ENCODE measurements at places on chromosomes 5 and 9. TPM values are rescaled to one million over a fixed set of nuclear protein-coding genes. Genes with fewer than 3 reads are reported as not detected.

GRCh38 chr5:74452856-74453255 is 187.7 kb downstream of the ENC1 start:
- H3K27ac ChIP-seq, result no peak overlapping the region
- no peaks in the 10 kb centered on the region for H3K36me3 ChIP-seq
- H3K4me1 ChIP-seq, result no peaks in the 10 kb centered on the region
- no peaks in the 10 kb centered on the region for H3K27me3 ChIP-seq
- DNase-seq, result no peak
- no peak overlapping the region for H3K4me3 ChIP-seq

GRCh38 chr5:100905259-100905914 is 2.3 kb upstream of the ST8SIA4 start:
- DNase-seq, result no peak
- no peaks in the 10 kb centered on the region for H3K36me3 ChIP-seq
- no peaks in the 10 kb centered on the region for H3K4me1 ChIP-seq

- no peak overlapping the region for H3K27ac ChIP-seq
- no peaks in the 10 kb centered on the region for H3K27me3 ChIP-seq
- DNase-seq, result no peak
- no peak overlapping the region for H3K4me3 ChIP-seq
These were observed 83.7 kb upstream of the IL12B start for GRCh38 chr5:159414021-159414420.

GRCh38 chr9:29285818-29286217 is 1712.5 kb upstream of the C9orf72 start:
- no peaks in the 10 kb centered on the region for H3K4me1 ChIP-seq
- DNase-seq, result no peak
- H3K4me3 ChIP-seq, result no peak overlapping the region
- H3K36me3 ChIP-seq, result no peaks in the 10 kb centered on the region
- no peaks in the 10 kb centered on the region for H3K27me3 ChIP-seq
- no peak overlapping the region for H3K27ac ChIP-seq

Gene TIGD6
- total RNA-seq, result 2.9 TPM

DNA sequence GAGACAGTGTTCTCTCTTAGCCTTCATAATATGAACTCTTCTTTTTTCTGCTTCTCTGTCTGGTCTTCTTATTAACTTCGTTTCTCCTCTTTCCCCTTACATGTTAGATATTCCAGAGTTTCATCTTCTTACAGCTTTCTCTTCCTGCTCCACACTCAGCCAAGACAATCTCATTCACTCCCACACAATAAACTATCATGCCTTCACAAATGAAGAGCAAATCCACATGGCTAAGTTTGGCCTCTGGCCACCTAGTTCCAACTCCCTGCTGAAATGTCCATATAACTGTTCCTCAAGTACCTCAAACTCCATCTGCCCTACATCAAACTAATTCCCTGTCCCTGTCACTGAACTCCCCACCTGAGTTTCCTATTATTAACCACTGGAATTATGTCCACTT is 18.4 kb downstream of the IL33 start:
- H3K4me1 ChIP-seq, result peaks cover under 1% of the 10 kb centered on the region
- H3K4me3 ChIP-seq, result no peak overlapping the region
- no peaks in the 10 kb centered on the region for H3K36me3 ChIP-seq
- no peak overlapping the region for H3K27ac ChIP-seq

DNA sequence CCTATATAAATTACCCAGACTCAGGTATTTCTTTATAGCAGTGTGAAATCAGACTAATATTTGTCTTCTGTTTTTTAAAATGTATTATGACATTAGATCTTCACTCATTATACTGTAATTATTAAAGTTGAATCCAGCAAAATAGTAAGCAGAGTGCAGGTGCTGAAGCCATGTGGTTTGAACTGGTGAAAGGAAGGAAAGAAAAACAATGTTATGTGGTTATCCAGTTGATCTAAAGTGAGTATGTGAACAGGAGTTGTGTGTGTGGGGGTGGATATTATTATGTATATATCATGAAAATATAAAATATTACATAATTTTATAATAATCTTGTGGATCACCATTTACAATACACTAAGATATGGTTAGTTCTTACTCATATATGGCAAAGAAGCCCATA is 593.7 kb downstream of the SEMA5A start:
- H3K27me3 ChIP-seq, result no peaks in the 10 kb centered on the region
- DNase-seq, result no peak
- H3K36me3 ChIP-seq, result no peaks in the 10 kb centered on the region

GRCh38 chr9:106878934-106879333 is 16.0 kb downstream of the ZNF462 start:
- no peaks in the 10 kb centered on the region for H3K27me3 ChIP-seq
- H3K4me3 ChIP-seq, result no peak overlapping the region
- DNase-seq, result no peak
- H3K4me1 ChIP-seq, result no peaks in the 10 kb centered on the region

GRCh38 chr5:167309941-167310517 is 981.4 kb upstream of the WWC1 start:
- H3K36me3 ChIP-seq, result no peaks in the 10 kb centered on the region
- no peak overlapping the region for H3K4me3 ChIP-seq
- H3K27me3 ChIP-seq, result no peaks in the 10 kb centered on the region
- DNase-seq, result no peak

GRCh38 chr9:80649001-80649420 is 1040.3 kb downstream of the TLE1 start:
- DNase-seq, result no peak
- no peak overlapping the region for H3K4me3 ChIP-seq
- H3K36me3 ChIP-seq, result no peaks in the 10 kb centered on the region
- H3K27ac ChIP-seq, result no peak overlapping the region
- H3K27me3 ChIP-seq, result no peaks in the 10 kb centered on the region

- H3K27ac ChIP-seq, result no peak overlapping the region
- no peaks in the 10 kb centered on the region for H3K27me3 ChIP-seq
- H3K36me3 ChIP-seq, result no peaks in the 10 kb centered on the region
These were observed 13.7 kb downstream of the DOCK2 start for GRCh38 chr5:169650701-169651331.

GRCh38 chr5:173790836-173791546 is 97.2 kb upstream of the CPEB4 start:
- peaks cover 43% of the 10 kb centered on the region for H3K4me1 ChIP-seq
- no peak for DNase-seq

Gene IARS1
- total RNA-seq, result 81.7 TPM

Gene IQGAP2
- total RNA-seq, result 205 TPM

Gene PCDHA1
- not detected for total RNA-seq

DNA sequence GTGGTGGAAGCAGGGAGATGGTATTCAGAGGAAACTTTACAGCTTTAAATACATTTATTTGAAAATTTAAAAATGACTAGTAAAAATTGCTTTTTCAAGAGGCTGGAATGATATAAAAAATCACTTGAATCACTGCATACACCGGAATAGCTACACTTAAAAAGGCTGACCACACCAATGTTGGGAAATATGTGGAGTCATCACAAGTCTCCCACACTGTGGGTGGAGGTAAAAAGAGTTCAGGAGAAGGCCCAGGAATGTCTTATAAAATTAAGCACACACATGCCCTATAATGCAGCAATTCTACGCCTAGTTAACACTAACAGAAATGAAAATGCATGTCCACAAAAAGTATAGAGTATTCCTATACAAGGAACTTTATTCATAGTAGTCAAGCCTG is 198.1 kb downstream of the ROR2 start:
- DNase-seq, result no peak
- H3K27me3 ChIP-seq, result no peaks in the 10 kb centered on the region
- H3K4me3 ChIP-seq, result no peak overlapping the region
- no peaks in the 10 kb centered on the region for H3K4me1 ChIP-seq

DNA sequence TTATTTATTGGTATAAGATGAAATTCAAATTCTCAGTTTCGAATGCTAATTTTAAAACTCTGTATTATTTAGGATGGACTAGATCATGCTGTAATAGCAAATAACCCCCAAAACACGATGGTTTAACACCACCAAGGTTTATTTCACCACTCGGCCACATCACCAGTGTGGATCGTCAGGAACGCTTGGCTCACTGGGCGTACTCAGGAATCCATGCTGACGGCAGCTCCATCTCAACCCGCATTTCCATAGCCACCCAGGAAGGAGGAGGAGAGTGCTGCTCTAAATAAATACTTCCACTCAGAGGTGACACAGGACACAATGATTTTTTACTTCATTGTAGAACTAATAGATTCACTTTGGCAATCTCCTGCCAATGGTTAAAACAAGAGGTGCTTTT is 347.4 kb downstream of the SH3GL2 start:
- H3K4me1 ChIP-seq, result no peaks in the 10 kb centered on the region
- no peak overlapping the region for H3K27ac ChIP-seq
- no peaks in the 10 kb centered on the region for H3K36me3 ChIP-seq

GRCh38 chr9:75455444-75455921 is 367.2 kb downstream of the OSTF1 start:
- no peak overlapping the region for H3K4me3 ChIP-seq
- H3K36me3 ChIP-seq, result no peaks in the 10 kb centered on the region
- DNase-seq, result no peak
- no peaks in the 10 kb centered on the region for H3K27me3 ChIP-seq

DNA sequence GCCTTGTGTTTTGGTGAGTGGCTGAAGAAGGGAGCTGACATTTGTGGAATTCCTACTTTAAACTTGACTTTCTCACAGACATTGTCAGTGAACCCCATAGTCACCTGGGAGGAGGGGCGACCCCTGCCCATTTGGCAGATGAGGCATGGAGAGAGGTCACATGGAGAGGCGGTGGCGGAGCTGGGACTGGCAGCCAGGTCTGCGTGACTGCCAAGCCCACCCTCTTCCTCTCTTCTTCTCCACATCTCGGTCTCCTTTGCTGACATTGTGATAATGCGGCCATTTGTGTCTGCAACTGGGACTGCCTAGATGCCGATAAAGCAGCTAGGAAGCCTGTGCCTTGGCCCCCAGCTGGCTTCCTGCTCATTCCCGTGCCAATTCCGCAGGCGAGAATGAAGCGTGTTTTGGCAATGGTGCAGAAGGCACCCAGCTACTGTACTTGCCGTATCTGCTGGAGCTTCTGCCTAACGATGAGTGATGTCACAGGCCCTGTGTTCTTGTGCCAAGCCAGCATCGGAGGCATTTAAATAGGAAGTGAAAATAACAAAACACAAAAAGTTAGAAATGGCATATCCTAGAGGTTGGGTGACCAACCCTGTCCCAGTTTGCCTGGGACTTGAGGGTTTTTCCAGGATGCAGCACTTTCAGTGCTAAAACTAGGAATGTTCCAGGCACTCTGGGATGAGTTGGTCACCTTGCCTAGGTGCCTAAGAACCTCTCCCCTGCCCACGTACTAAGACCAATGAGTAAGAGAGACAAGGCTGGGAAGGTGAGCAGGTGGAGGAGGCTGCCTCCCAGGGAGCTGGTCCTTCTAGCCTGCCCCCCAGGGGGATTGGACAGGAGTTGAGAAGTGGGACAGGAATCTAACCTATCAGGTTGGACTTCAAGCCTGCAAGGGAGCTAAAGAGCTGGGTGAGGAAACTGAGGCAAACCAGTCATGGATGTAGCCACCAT is 23.6 kb downstream of the OLFML2A start:
- no peaks in the 10 kb centered on the region for H3K36me3 ChIP-seq
- H3K27ac ChIP-seq, result no peak overlapping the region

- H3K27me3 ChIP-seq, result no peaks in the 10 kb centered on the region
- DNase-seq, result no peak
- H3K36me3 ChIP-seq, result no peaks in the 10 kb centered on the region
- no peaks in the 10 kb centered on the region for H3K4me1 ChIP-seq
- no peak overlapping the region for H3K4me3 ChIP-seq
These were observed 18.9 kb upstream of the VLDLR start for GRCh38 chr9:2602704-2603116.

DNA sequence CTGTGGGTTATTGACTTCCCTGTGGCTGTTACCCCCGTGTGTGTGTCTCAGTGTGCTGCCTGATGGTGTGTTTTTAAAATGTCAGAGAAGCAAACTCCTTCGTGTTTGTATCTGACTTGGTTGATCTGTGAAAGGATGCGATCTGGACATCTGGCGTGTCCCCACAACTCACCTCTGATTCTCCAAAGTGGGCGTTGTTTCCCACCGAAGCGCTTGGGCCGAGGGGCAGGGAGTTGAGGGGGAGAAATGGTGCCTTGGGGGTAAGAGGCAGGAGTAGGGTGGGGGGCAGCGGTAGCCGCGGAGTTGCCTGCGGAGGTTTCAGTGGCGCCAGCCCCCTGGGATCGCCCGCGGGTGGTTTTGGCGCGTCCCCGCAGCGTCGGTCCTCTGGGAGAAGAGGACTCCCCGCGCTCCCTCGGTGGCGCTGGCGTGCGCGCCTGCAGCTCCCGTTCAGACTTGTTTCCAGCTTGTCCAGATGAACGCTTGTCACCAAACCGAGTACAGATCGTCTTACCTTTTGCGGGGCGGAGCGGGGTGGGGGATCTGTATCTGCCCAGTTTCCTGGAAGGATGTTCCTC is 1.1 kb downstream of the MAST4 start:
- no peaks in the 10 kb centered on the region for H3K36me3 ChIP-seq
- H3K4me3 ChIP-seq, result peak overlapping the region; percentile 82
- peak; percentile 34 for DNase-seq
- no peak overlapping the region for H3K27ac ChIP-seq
- peaks cover 6% of the 10 kb centered on the region for H3K4me1 ChIP-seq
- no peaks in the 10 kb centered on the region for H3K27me3 ChIP-seq

GRCh38 chr5:147175516-147176097 is 59.2 kb upstream of the STK32A start:
- H3K36me3 ChIP-seq, result no peaks in the 10 kb centered on the region
- no peaks in the 10 kb centered on the region for H3K27me3 ChIP-seq
- DNase-seq, result no peak
- H3K27ac ChIP-seq, result peak overlapping the region; percentile 55
- H3K4me3 ChIP-seq, result no peak overlapping the region
- peaks cover 27% of the 10 kb centered on the region for H3K4me1 ChIP-seq

DNA sequence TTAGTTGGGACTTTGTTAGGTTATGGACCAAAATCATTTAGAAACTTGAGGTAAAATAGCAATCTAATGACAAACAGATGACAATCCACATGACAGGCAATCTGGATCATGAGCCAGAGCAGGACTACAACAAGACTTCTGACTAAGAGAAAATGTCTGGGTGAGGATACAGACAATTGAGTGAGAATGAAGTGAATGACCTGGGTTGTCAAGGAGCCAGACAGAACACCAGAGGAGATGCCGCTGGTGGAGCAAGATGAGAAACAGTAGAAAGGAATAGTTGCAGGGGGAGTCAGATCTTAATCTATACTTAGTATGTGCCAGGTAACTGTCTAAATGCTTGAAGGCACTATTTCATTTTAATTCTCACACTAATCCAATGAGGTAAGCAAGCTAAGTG is 277.8 kb downstream of the PRELID2 start:
- H3K4me3 ChIP-seq, result no peak overlapping the region
- H3K27ac ChIP-seq, result no peak overlapping the region
- DNase-seq, result no peak
- H3K27me3 ChIP-seq, result no peaks in the 10 kb centered on the region

Gene TMEM171
- total RNA-seq, result not detected

Gene IFNA2
- total RNA-seq, result not detected

DNA sequence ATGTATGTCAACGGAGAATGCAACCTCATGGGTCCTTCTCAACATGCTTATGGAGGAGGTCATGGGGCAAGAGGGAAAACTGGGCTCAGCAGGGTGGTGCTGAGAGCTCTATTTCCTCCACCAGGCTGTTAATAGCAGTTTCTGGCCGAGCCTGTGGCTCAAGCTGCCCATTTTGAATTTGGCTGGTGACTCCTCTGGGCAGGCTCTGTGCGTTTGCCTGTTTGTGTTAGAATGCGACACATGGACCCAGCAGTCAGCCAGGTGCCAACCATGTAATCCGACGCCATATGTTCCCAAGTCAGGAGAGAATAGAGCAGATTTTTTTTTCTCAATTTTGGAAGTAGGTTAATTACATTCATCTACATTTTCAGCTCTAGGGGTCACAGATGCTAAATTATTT is 387.7 kb upstream of the CLINT1 start:
- H3K4me3 ChIP-seq, result no peak overlapping the region
- H3K4me1 ChIP-seq, result no peaks in the 10 kb centered on the region
- H3K27me3 ChIP-seq, result no peaks in the 10 kb centered on the region
- no peaks in the 10 kb centered on the region for H3K36me3 ChIP-seq
